Activated CD4-positive, alpha-beta T cell treated with anti-CD3 and anti-CD28 coated beads, Interleukin-2, amount 50 U/mL, for 48 hours (primary cell): ENCODE measurements at places on chromosomes 7 and 10.

DNA sequence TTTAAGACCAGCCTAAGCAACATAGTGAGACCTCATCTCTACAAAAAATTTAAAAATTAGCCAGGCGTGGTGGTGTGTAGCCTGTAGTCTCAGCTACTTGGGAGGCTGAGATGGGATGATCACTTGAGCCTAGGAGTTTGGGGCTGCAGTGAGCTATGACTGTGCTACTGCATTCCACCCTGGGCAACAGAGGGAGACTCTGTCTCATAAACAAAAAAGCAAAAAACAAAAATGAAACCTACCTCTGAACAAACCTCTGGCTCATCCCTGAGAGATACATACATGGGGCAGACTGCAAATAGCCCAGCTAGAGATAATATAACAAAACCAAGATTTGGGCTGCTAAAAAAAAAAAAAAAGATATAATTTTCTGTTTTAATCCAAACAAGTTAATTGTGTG lies 19.5 kb downstream of the C10orf67 start:
- DNase-seq = no peak

DNA sequence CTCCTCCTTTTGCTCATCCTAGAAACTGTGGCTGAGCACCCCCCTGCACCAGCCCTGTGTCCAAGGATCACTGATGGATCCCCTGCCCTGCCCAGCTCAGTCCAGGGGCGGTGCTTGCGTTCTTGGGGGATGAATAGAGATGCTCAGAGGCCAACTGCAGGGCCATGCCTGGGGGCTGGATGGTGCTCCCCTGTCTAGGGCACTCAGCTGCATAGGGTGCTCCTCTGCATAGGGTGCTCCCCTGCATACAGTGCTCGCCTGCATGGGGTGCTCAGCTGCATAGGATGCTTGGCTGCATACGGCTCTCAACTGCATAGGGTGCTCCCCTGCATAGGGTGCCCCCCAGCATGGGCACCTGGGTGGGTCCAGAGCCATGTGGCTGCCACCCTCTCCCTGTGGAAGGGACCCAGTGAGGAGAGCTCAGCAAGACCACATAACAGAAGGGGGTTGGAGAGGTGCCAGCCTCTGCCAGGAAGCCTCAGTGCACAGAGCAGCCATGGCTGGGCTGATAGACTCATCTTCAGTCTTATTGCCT lies 95.0 kb downstream of the BMS1 start:
- no peak for DNase-seq

GRCh38 chr10:275680-276079 lies 140.4 kb downstream of the ZMYND11 start:
- no peak for DNase-seq

DNA sequence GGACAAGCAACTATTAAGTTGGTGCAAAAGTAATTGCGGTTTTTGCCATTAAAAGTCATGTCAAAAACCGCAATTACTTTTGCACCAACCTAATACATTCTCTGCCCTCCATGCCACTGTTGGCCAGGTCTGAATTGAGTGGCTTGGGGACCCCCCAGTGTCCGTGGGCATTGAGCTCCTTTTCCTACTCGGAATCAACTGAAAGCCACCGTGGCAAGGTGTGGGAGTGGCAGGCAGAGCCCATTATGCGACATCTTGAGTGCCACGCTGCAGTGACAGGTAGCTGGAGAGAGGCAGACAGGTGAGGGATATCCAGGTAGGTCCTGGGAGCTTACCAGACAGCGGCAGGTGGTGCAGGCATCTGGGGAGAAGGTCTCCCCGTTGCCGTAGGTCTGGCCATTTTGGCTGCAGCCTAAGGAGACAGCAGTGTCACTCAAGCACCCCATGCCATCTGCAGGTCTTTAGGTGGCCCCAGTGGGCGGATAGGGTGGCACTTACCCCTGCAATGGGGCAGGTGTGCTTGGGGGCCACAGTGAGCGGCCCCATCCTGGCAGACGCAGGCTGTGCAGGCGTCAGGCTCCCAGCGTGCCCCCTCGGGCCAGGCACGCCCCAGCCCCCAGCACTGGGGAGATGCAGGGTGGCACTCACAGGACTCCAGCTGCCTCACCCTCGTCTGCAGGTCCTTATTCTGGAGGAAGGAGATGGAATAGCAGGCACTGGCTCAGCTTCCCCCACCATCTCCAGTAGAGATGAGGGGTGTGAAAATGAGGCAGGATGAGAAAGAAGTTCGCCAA lies 3.5 kb downstream of the KCP start:
- DNase-seq = no peak

- DNase-seq = no peak
These were observed 12.2 kb downstream of the DDX56 start for GRCh38 chr7:44561481-44561880.

GRCh38 chr7:98686466-98687080 lies 69.5 kb downstream of the NPTX2 start:
- no peak for DNase-seq
